Activated CD4-positive, alpha-beta T cell treated with anti-CD3 and anti-CD28 coated beads for 4 hours (primary cell): ENCODE measurements at places on chromosomes 7 and 10.

GRCh38 chr10:77175631-77176222 is 461.9 kb downstream of the KCNMA1 start:
- no peak for DNase-seq

- no peak for DNase-seq
Observed at GRCh38 chr10:129707406-129708388, 240.7 kb downstream of the MGMT start.

DNA sequence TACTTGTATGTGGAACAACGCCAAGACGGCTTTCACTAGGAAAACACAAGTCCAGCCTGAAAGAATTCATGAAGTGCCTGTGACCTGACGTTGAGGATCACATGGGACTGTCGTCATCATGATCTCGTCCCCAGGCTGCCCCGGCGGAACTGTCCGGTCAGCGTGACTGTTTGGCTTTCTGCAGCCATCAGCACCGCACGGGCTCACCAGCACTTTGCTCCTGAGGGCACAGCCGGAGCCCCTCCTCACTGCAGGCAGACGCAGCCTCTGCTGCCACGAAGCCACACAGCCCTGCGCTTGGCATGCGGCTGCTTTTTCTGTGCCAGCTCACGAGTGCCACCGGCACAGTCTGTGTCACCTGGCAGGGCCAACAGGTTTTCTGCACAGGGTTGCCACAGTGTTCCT is 9.4 kb upstream of the GET4 start:
- no peak for DNase-seq

DNA sequence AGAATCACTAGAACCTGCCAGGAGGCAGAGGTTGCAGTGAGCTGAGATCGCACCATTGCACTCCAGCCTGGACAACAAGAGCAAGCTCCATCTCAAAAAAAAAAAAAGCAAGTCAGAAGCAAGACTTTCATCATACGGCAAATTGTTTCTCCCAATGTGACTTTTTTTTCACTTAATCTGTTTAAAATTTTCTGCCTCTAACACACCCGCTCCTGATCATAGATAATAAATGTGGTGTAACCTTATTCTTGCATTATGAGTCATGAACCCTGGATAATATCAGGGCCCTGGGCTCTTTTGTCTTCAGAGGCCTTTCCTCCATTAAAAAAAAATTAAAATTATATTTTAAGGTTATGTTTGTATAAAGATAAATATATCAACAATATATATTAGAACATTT is 111.4 kb upstream of the JCAD start:
- DNase-seq: no peak

DNA sequence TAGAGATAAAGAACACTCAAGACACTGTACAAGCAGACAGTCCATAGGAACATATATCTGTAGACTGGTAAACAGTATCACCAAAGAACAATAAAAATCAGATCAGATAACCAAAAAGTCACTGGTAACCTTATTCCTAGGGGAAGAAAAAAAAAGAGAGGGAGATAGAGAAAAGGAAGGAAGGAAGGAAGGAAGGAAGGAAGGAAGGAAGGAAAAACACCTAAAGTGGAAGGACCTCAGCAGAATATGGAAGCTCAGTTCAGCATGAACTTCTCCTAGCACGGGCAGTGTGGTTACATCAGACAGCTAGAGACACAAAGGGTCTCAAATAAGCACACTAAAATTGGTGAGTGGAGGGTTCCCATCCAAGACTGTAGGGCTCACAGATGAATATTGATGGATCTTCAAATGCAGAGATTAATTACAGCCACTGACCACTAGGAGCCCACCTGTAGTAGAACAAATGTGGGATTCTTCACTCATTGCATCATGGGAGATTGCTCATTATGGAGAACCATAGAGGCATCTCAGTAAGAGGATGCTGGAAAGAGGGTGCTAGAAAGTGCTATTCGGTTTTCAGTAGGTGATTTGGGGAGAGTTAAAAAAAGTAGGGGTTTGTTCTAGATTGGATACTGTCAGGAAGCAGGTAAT is 293.4 kb upstream of the C7orf33 start:
- no peak for DNase-seq

GRCh38 chr7:22113041-22113440 is 167.3 kb upstream of the CDCA7L start:
- DNase-seq: no peak

DNA sequence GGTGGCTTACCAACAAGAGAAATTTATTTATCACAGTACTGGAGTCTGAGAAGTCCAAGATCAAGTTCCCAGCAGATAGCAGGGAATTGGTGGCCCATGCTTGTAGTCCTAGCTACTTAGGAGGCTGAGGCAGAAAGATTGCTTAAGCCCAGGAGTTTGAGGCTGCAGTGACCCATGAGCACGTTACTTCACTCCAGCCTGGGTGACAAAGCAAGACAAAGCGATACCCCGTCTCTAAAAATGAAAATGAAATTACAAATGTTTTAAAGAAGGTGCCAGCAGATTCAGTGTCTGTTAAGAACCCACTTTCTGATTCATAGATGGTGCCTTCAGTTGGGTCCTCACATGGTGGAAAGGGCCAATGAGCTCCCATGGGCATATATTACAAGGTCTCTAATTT is 20.6 kb upstream of the ARHGAP12 start:
- no peak for DNase-seq

- peak; percentile 11 for DNase-seq
Observed at GRCh38 chr10:15169555-15170401, 1.3 kb upstream of the NMT2 start.

- no peak for DNase-seq
Observed at GRCh38 chr7:3778345-3778744, 477.3 kb downstream of the SDK1 start.

- no peak for DNase-seq
Observed at GRCh38 chr7:11615174-11615573, 216.8 kb downstream of the THSD7A start.

- DNase-seq: no peak
Observed at GRCh38 chr10:5552376-5553321, 27.9 kb downstream of the CALML3 start.

DNA sequence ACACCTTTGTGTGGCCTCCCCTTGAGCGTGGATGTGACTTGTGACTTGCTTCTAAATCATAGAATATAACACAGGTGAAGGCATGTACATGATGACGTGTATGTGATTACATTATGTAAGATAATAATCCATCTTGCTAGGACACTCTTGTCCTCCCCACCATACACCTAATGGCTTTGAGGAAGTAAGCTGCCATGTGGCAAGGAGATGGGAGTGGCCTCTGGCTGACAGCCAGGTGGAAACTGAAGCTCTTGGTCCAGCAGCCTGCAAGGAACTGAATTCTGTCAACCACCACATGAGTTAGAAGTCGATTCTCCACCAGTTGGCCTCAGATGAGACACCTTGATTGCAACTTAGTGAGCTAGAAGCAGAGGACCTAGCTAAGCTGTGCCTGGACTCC is 67.4 kb upstream of the ELN start:
- no peak for DNase-seq

DNA sequence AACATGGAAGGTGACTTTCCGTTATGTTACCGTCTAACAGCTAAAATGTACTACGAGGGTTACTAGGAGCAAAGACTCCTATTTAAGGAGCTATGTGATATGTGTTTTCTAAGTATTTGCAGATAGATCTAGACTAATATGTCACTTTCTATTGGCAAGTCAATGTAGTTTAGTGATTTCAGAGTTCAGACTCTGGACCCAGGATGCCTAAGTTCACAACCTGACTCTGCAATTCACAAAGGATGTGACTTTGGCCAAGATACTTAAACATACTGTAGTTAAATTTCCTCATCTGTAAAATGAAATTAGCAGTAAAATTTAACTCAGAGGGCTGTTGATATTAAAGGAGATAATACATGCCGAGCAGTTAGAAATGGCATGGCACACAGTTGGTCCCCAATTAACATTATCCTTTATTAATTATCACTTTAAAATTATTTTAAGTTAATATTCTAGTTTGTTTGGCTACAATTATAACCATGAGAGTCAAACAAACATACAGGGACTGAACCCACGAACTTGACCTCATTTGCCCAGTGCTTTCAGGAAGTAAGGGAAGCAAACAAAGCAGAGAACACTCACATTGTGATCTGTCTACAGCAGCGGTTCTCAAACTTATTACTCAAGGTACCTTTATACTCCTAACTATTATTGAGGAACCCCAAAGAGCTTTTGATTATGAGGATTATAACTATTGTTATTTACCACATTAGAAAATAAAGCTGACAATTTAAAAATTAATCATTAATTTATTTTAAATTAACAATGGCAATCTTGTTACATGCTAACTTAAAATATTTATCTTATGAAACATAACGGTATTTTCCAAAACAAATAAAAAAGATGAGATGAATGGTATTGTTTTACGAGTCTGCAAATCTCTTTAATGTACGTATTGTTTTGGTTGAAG is 94.4 kb downstream of the ANK3 start:
- DNase-seq: no peak

DNA sequence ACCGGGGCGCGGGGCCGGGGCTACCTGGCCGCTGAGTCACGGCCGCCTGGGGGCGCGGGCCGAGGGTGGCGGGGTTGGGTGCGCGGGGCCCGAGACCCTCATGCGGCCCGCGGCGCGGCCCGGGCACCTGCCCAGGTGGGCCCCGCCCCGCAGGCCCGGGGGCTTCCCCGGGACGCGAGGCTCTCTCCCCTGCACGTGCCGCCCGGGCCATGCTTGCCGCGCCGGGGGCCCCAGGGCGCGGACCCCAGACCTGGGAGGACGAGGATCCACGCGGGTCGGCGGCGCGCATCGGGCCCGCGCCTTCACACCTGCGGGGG is 402 bp downstream of the MAFK start:
- DNase-seq: peak; percentile 42

GRCh38 chr7:108018668-108019067 is 15.7 kb upstream of the LAMB1 start:
- no peak for DNase-seq

DNA sequence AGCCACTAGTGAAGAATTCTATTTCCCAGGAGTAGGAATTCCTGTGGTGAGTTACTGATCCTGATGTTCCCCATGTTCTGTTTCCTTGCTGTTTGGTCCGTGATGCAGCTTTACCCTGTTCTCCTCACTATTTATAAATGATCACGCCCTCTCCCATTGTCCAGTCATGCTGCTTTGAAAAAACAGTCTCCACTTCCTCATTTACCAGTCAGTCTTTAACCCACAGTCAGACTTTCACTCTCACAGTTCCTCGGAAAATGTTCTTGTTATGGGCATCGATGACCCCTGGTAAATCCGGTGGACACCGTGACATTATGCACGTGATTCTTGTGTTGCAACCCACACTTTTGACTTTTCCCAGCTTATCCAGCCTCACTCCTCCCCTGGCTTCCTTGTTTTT is 14.4 kb downstream of the SCIN start:
- no peak for DNase-seq

- no peak for DNase-seq
Observed at GRCh38 chr10:63261496-63261895, 128.4 kb downstream of the NRBF2 start.

GRCh38 chr10:15209827-15210509 is 41.5 kb upstream of the NMT2 start:
- peak; percentile 83 for DNase-seq

DNA sequence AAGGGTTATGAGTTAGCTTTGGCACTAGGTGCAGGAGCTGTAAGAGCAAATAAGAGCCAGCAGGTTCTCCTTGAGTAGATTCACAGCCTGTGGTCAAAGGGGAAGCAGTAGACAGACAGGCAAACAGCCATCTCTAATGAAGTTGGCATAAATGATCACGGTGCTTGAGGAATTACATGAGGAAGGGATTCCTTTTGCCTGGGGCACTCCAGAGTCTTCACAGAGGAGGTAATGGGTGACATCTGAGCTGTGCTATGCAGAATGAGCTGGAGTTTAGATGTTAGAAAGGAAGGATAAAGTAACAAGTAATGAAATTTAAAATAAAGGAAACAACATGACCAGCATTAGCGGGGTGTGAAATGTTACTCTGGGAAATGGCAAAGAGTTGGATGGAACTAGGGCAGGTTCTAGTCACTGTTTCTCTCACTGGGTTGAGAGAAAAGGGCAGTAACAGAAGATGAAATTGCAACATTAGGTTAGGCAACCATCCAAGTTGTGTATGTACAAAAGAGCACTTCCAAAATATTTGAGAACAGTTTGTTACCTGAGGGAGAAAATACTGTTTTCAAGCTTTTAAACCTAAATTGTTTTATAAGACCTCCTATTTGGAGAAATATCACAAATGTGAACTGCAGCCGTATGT is 613.8 kb downstream of the PHTF2 start:
- DNase-seq: no peak

DNA sequence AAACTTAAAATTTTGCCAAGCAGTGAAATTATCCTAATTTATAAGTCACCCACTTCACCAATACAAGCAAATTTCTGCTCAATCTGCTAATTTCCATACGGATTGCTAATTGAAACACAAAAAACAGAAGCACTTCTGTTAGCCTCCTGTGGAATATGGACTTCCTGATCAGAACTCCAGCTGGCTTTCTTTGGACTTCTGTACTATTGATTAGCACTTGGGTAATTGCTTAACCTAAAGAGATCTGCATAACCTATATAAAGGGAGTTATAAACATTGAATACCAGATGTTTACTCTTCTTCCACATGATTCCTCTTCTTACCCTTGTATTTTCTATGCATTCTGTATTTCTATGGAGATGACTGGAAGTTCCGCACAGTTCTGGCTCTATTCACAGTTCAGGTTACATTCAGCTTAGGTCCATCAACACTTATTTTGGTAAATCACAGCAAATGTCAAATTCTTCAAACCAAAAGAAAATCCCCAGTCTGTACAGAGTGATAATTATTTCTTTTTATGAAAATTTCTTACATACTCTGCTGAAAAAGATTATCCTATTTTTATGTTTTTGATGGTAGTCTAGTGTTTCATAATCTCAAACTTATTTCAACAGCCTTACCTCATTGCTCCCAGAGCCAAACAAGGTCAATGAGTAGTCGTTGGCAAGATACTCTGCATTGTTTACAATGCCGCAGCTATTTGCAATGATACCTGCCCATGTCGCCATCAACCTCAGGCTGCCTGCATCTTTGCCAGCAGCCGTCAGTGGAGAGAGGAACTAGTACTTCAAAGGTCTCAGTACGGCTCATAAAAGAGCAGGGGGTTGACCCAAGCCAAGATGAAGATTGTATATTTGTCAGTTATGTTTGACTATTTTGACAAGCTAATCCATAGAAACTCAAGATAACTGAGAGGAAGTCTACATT is 225.6 kb downstream of the AHR start:
- no peak for DNase-seq

- no peak for DNase-seq
Observed at GRCh38 chr7:18461785-18462467, 33.6 kb upstream of the HDAC9 start.
